IgD-negative memory B cell (primary cell): ENCODE measurements at places on chromosomes 3 and 15. TPM values are rescaled to one million over a fixed set of nuclear protein-coding genes. Genes with fewer than 3 reads are reported as not detected.

MORC1 gene
- polyA plus RNA-seq = not detected

GOLGA6L10 gene
- 0.19 TPM for polyA plus RNA-seq

TM4SF1 gene
- not detected for polyA plus RNA-seq

GABRR3 gene
- not detected for polyA plus RNA-seq

AADAC gene
- polyA plus RNA-seq = not detected

SCAANT1 gene
- not detected for polyA plus RNA-seq

NDN gene
- not detected for polyA plus RNA-seq

AAGAB gene
- 43.1 TPM for polyA plus RNA-seq

DNAH1 gene
- 1.1 TPM for polyA plus RNA-seq

LRRC3B gene
- polyA plus RNA-seq = not detected

SCN5A gene
- polyA plus RNA-seq = not detected

TLR9 gene
- polyA plus RNA-seq = 10.4 TPM

GALNT15 gene
- polyA plus RNA-seq = not detected

TRPM1 gene
- polyA plus RNA-seq = not detected

ITPR1 gene
- polyA plus RNA-seq = 38.3 TPM

GOLGA8J gene
- not detected for polyA plus RNA-seq

LIPC gene
- polyA plus RNA-seq = 0.95 TPM

GABRB3 gene
- not detected for polyA plus RNA-seq
